Activated naive CD8-positive, alpha-beta T cell treated with anti-CD3 and anti-CD28 coated beads for 36 hours (primary cell): ENCODE measurements at places on chromosomes 1 and 21. TPM values are rescaled to one million over a fixed set of nuclear protein-coding genes. Genes with fewer than 3 reads are reported as not detected.

- H3K4me1 ChIP-seq: peaks cover 50% of the 10 kb centered on the region
- H3K27me3 ChIP-seq: no peaks in the 10 kb centered on the region
- peak overlapping the region; percentile 61 for H3K27ac ChIP-seq
Observed at GRCh38 chr1:185568155-185569123, 165.8 kb upstream of the HMCN1 start.

DNA sequence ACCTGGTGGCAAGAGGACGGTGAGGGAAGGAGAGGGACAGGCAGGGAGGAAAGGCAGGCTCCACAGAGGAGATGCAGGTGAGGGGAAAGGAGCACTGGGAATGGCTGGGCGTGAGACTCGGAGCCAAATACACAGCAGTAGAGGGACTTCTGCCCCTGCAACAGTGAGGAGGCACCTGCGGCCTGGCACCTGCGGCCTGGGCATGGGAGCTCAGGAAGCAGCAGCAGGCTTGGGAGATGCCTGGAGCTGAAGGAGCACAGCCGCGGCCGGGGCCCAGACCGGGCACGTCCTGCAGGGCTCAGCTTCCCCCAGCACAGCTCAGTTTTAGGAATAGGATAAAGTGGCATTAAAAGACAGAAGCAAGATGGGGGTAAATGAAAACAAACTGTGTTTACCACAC, 20.9 kb upstream of the TSPEAR start:
- no peak overlapping the region for H3K27ac ChIP-seq
- H3K27me3 ChIP-seq: peaks cover 7% of the 10 kb centered on the region
- no peak for DNase-seq
- no peak overlapping the region for H3K4me3 ChIP-seq

GRCh38 chr21:42760361-42760950, 107.0 kb downstream of the PDE9A start:
- H3K27me3 ChIP-seq: no peaks in the 10 kb centered on the region
- no peaks in the 10 kb centered on the region for H3K36me3 ChIP-seq
- no peak for DNase-seq
- H3K4me3 ChIP-seq: no peak overlapping the region

The CROCC gene
- total RNA-seq: 24.7 TPM
